NCI-H2081 treated with DMSO at 0.1 percent for 48 hours (cell line): ENCODE measurements at places on chromosomes 6 and 20.

- no peak for DNase-seq
Measured at GRCh38 chr20:53316206-53316937, 277.3 kb downstream of the ZNF217 start.

- no peak for DNase-seq
Measured at GRCh38 chr20:24643731-24644626, 174.6 kb downstream of the SYNDIG1 start.

GRCh38 chr6:150336299-150336698, 32.5 kb upstream of the IYD start:
- DNase-seq, result no peak

DNA sequence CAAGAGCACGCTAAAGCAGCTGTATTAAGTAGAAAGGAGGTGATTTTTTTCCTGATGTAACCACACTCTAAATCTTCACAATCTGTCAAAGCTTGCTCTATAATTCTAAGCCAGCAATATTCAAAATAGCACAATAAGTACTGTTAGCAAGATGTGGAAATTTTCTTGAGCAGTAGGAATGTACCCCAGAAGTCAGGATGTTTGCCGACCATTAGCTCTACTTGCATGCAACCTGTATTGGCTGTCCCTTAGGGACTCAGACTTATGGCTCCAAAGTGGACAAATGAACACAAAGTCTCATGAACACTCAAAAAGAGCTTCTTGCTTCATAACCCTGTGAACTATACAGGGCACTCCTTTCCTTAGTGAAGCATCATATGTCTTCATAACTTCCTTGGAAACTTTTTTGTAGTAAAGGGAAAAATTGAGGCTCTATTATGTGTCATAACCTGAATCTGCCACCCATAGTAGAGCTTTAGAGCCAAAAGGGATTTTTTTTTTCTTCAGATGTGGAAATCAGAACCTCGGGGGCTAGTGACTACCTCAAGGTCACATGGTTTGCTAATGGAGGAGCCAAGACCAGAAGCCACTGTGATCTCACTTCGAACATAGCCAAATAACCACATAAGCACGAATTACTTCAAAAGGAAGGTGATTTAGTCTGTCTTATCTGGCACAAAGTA, 54.5 kb downstream of the ADGRG6 start:
- no peak for DNase-seq

DNA sequence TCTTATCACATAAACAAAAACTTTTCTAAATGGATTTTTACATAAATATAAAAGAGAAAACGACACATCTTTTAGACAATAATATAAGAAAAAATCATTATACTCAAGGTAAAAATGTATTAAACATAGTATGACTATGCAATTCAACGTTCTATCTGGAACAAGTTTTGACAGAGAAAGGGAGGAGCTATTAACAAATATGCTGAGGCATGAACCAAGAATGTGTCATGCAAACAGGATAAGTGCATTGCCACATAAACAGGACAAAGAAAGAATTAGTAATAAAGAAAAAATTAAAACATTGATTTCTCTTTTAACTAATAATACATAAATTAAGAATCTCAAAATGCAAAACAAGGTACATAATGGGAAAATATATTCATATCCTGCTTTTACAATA, 1353.4 kb upstream of the GJE1 start:
- no peak for DNase-seq

DNA sequence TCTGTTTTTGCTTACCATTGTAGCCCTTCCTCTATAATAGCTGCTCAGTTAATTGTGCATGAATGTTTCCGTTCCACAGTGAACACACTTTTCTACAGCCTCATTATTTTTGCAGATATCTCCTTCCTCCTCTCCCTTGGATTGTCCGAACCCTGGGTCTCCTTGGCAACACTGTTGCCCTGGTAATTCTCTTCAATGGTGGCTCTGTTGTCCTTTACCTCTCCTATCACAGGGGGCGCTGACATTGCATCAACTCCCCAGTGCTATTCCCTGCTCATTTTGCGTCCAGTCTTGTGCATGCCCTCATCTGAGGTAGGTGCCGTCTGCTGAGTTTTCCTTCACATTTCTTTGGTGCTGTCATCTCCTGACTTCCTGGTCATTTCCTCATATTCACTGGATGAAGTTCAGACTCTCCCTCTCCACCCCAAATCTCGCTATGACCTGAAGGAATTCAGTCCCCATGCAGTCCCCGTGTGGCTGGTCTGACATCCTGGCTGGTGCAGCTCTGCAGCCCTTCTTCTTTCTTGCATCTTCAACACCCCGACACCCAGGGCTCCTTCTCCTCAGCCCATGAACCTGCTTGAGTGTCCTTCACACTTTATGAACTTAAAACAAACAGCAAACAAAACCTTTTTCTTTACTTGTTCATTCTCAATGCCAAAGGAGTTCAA, 21.1 kb downstream of the PHACTR2 start:
- DNase-seq, result no peak

- DNase-seq, result no peak
Measured at GRCh38 chr6:135850882-135851281, 619 bp upstream of the PDE7B start.
